ENCODE measurements at places on chromosomes 7 and 10. TPM values are rescaled to one million over a fixed set of nuclear protein-coding genes. Genes with fewer than 3 reads are reported as not detected.

DNA sequence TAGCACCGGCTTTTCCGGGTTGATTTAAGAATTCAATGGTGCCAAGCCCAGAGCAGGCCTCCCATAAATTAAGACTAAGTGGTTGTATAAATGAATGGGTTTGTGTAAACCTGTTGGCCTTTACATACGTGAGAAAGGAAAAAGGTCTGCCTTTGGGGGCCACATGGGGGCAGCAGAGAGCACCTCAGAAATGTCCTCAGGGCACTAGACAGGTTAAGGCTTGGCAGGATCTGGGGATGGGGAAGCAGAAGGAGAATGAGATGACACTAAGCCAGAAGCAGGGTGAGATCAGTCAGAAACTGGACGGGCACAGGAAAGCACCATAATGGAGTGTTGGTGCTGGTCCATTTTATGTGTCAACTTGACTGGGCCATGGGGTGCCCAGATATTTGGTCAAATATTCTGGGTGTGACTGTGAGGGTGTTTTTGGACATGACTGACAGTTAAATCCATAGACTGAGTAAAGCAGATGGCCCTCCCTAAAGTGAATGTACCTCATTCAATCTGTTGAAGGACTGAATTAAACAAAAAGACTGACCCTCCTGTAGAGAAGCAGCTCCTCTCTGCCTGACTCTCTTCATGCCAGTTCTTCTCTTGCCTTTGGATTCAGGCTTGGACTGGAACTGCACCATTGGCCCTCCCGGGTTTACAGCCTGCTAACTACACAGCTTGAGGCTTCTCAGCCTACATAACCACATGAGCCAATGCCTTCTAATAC, 58.9 kb downstream of the FRMPD2 start:
- peak; percentile 62 for DNase-seq

DNA sequence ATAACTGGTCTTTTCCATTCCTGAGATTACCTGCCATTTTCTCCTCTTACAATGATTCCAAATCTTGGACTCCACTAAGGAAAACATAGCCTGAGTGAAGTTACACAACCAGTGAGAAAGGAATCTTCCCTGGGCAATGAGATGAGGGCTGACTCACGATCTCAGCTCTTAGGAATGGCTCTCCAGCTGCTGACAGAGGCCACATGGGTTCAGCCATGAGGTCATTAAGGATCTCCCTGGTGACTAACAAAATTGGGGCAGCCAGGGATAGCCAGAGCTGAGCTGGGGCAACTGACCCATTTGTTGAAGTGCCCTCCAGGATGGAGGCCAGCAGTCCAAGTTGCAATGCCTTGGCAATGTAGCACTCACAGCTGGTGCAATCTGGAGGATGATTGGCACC, 78.7 kb upstream of the MKLN1 start:
- DNase-seq, result no peak

- DNase-seq, result no peak
Measured at GRCh38 chr7:20684581-20684980, 69.1 kb downstream of the ABCB5 start.

- DNase-seq, result no peak
Measured at GRCh38 chr7:31432176-31432575, 81.7 kb upstream of the ITPRID1 start.

The ZPBP gene
- not detected for total RNA-seq

All from stomach (tissue), 19 donors.